ENCODE measurements at places on chromosomes 1 and 21.
A peak's percentile ranks its signal among the peaks of the same experiment; 100 is the strongest.

- no peak for DNase-seq
Measured at GRCh38 chr1:236589531-236589930, 14.8 kb downstream of the HEATR1 start.

GRCh38 chr21:28106370-28106890 is 886.2 kb downstream of the LTN1 start:
- no peak for DNase-seq

DNA sequence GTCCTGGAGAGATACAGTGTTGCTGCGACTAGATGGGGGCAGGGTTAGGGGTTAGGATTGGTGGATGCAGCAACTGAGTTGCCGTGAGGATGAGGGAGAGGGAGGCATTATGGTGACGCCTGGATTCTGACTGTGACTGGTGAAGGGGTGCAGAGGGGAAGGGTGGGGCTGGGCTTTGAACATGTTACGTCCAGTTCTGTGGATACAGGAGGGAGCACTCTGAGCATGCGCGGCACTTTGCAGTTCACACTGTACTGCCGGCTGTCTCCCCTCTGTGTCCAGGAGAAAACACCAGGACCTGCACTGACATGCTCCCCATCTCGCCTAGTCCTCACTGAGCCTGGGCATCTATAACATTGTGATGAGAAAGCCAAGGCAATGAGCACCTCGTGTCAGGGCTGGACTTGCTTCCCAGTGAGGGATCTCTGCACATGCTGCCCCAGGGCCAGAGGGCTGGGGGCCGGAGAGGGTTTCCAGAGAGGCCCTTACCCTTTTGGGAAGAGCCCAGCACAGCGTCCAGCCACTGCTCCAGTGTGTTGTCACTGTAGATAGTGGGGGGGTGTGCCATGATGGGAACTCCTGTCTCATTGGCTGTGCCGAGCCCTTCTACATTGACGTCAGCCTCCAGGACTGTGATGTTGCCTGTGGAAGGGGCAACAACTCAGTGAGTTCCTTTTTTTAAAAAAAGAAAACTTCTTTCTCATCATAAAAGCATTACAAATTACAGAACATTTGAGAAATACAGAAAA is 7.6 kb downstream of the FAM151A start:
- DNase-seq: no peak

DNA sequence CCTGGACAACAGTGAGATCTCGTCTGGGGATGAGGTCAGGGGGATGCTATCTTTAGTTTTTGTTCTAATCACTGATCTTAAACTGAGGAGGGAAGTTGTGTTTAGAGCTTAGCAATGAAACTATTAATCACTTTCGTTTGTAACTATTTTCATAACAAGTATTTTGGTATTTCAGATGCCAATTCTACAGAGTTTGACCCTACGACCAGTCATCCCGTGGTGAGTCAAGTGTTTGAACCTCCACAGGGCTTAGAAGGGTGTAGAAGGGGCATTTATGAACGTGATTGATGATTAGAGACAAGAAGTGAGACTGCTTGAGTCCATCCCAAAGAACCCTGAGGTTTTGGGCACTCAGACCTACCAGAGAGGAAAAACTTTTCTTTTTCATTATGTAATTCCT is 15.6 kb downstream of the SLFNL1 start:
- DNase-seq: no peak

- DNase-seq: no peak
Measured at GRCh38 chr1:32330558-32331151, 5.4 kb downstream of the MARCKSL1 start.

DNA sequence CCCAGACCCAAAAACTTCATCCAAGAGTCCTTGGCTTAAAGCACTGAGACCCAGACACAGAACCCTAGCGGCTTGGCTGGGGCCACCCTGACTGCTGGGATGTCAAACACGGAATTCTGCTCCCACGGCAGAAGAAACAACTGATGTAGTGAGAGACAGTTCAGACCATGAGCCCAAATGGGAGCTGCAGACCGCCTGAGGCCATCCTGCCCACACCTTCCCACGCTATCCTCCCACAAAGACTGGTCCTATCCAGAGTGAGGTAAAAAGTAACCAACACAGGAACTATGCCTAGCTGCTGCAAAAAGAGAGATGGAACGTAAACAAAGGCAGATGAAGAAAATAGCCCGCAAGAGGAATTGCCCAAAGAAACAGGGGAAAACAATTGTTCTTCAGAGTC is 203.3 kb downstream of the PTPRU start:
- DNase-seq: no peak

- peak; percentile 78 for DNase-seq
Measured at GRCh38 chr1:3348196-3348865, 106.1 kb upstream of the ARHGEF16 start.

GRCh38 chr1:40858856-40859416 is 3.2 kb downstream of the CITED4 start:
- DNase-seq: no peak

GRCh38 chr1:23801876-23802275 is 1.3 kb upstream of the GALE start:
- no peak for DNase-seq

DNA sequence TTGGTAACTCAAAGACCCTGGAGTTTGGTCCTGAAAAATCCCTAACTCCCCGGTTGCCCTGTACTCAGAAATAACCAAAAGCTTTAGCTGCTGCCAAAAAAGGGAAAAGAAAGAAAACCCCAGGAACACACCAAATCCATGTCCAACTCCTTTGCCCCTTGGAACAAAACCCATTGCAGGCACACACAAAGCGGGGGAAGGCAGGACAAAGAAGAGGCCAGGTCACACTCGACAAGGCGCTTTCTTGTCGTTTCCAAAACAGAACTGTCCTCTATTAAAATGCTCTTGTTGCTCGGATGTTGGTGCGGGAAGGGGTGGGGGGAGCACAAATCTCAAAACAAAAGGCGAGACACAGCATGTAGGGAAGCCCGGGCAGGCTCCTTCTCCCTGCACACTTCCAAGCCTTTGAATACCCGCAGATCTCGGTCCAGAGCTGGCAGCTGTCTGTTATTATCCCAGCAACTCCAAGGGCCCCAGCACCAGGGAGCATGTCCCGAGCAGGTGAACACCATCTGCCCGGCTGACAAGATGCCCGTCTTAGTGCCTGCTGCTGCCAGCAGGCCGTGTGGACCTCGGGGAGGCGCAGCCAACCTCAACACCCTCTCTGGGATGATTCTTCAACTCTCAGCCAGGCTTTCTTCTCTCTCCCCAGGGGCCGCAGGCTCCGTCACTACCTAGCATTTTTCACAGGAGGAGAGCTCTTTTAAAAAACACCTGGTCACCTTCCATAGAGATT is 96.4 kb downstream of the SSBP3 start:
- DNase-seq: peak; percentile 62

- DNase-seq: no peak
Measured at GRCh38 chr1:170205301-170205700, 59.5 kb downstream of the NTMT2 start.

- no peak for DNase-seq
Measured at GRCh38 chr1:27593678-27594563, 10.0 kb downstream of the AHDC1 start.

GRCh38 chr1:212228591-212229119 is 56.6 kb upstream of the PPP2R5A start:
- no peak for DNase-seq

- no peak for DNase-seq
Measured at GRCh38 chr1:195791796-195792195, 816.4 kb downstream of the KCNT2 start.

- DNase-seq: peak; percentile 4
Measured at GRCh38 chr21:28148400-28149064, 844.1 kb downstream of the LTN1 start.

GRCh38 chr1:22208268-22208972 is 65.5 kb upstream of the WNT4 start:
- no peak for DNase-seq

DNA sequence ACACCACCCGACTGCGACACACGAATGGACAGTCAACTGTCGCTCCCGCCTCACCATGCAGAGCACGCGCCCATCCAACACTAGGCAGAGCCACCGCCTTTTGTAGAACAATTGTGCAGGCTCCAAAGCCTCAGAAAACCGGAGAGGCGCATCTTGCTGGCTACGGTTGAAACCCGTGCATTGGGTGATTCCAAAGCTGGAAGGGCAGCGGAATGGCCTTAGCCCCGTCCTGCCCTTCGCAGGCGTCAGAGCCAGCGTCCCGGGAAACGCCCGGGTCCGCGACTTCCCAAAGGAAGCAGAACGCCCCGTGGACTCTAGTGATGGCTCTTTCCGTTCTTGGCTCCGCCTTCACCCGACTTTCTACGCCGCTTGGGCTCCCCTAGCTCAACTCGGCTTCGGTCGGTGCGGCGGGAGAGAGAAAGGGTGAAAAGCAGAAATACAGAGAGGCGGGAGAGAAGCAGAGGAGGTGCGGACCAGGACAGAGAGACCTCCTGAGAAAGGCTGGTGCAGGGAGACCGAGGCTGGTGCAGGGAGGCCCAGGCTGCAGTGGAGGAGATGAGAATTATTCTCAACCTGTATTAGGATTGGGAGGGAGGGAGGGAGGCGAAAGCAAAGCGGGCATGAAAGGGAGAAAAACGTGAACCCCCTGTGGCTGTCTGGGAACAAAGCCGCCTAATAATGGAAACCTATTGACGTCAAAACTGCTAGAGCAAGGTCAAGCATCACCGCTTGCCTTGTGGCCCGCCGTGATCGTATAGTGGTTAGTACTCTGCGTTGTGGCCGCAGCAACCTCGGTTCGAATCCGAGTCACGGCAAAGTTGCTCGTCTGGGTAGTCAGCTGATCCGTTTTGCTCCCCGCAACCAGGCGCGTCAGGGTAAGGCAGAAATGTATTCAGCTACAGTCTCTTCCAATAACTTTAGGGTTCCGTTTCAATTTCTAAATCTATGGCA is 99.5 kb downstream of the PRKAB2 start:
- no peak for DNase-seq

- DNase-seq: no peak
Measured at GRCh38 chr1:226814751-226815537, 55.5 kb upstream of the PSEN2 start.

DNA sequence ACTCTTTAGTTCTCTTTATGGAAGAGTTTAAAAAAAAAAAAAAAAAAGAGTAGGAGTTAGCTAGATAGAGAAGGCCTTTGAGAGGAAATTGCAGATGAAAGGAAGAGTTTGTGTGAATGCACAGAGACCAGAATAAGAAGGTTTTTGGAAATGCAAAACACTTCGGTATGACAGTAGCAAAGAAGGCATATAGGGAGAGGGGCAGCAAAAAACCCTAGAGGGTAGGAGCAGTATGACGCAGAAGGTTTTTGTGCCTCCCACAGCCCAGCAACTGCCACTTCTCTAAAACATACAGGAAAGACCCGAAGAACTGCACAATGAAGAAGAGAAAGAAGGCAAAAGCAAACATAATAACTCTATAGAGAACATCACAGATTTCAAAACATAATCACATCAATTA is 84.3 kb downstream of the WDR64 start:
- no peak for DNase-seq

- no peak for DNase-seq
Measured at GRCh38 chr21:43743947-43744346, 25.0 kb downstream of the PDXK start.

DNA sequence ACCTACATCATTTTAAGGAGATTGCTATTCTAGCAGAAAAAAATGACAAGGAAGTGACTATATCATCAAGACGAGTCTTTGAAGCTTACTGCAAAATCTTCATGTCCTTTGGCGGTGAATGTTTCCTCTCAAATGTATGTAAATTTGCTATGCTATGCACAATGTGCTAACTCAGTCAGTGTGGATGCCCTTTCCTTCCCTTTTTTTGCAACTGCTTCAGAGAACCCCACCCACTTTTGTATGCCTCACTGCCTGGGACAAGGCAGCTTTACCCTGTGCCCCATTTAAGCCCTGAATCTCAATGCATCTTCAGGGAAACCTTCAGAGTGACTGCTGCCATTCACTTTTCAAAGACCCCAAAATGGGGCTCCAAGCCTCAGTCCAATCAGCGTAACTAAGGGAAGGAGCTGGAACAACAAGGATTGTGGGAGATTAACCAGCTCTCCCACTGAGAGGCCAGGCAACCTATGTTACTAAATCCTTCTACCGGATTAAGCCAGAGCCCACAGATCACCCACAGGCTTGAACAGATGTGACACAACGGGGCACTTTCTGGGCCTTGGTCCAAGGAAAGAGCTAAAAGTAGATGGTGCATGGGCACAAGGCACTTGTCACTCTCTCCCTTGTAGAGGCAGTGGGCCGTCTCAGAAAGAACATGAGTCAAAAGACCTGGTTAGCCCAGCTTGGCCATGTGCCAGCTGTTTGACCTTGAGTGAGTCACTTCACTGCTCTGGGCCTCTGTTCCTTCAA is 154.4 kb downstream of the PLPP3 start:
- no peak for DNase-seq

DNA sequence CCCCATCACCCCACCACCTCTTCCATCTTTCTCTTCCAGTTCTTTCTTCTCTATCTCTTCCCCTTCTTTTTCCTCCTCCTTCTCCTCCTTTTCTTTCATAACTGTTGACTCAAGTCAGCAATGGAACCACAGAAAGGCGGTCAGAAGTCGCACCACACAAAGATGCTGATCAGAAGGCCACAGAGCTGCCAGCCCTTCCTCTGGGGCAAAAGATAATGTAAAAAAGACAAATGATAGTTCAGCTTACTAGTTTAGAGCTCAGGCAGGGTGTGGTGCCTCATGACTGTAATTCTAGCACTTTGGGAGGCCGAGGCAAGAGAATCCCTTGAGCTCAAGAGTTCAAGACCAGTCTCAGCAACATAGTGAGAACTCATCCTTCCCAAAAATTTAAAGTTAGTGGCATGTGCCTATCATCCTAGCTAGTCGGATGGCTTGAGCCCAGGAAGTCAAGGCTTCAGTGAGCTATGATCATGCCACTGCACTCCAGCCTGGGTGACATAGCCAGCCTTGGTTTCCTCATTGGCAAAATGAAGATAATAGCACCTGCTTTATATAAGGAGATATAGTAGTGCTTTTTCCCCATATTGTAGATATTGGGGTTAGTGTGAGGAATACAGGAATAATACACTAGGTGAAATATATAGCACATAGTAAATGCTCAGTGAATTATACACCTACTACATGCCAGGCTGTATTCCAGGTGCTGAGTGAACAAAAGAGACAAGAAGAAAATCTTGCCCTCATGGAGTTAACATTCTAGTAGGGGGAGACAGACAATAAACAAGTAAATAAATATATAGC is 12.5 kb upstream of the IGSF3 start:
- DNase-seq: no peak

DNA sequence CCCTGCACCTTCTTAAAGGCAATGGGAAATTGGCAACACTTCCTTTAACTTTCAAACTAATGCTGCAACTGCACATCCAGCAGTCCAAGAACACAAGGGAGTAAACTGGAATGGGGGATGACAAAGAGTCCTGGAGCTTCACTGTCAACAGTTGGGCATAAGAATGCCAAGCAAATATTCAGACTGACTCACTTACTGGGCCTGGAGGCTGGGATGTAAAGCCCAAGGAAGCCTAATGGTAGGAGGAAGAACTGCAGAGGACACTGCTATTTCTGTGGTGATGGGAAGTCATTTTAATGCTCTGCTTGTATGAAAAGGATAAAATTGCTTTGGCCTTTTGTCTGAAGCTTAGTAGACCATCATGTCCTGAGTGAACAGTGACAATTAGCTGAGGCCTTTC is 15.7 kb upstream of the DMRTA2 start:
- DNase-seq: no peak

GRCh38 chr1:78284354-78284753 is 206.4 kb upstream of the PTGFR start:
- no peak for DNase-seq
